ENCODE measurements at places on chromosomes 13 and 19. TPM values are rescaled to one million over a fixed set of nuclear protein-coding genes. Genes with fewer than 3 reads are reported as not detected.
A peak's percentile ranks its signal among the peaks of the same experiment; 100 is the strongest.

- H3K27me3 ChIP-seq: no peaks in the 10 kb centered on the region
- peak overlapping the region; percentile 34 for H3K27ac ChIP-seq
- peaks cover 3% of the 10 kb centered on the region for H3K4me1 ChIP-seq
- peak; percentile 54 for DNase-seq
- no peak overlapping the region for H3K4me3 ChIP-seq
Observed at GRCh38 chr19:34236035-34236987, 18.0 kb upstream of the GARRE1 start.

- no peaks in the 10 kb centered on the region for H3K27me3 ChIP-seq
- H3K4me3 ChIP-seq: peak overlapping the region; percentile 24
- H3K4me1 ChIP-seq: no peaks in the 10 kb centered on the region
- no peak for DNase-seq
Observed at GRCh38 chr19:18869023-18869618, 26.8 kb downstream of the CERS1 start.

GRCh38 chr13:23583491-23583890 is 13.3 kb downstream of the TNFRSF19 start:
- H3K36me3 ChIP-seq: no peaks in the 10 kb centered on the region
- no peaks in the 10 kb centered on the region for H3K27me3 ChIP-seq
- no peak overlapping the region for H3K4me3 ChIP-seq

Gene TIMM13
- 52.3 TPM for total RNA-seq

DNA sequence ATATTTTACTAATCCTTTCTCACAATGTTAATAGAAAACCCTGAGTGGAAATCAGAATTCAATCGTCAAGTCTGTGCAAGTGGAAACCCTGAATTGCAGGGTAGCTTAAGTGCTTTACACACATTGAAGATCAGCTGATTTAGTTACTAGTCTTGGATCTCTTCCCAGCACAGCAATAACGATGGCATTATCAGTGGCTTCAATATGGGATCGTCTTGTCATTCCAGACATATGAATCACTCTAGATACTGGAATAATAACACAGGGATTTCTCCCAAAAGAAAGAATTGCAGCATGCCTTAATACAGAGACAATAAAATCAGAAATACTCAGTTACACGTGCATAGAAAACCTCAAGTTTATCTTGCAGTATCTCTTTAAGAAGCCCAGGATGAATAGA is 12.6 kb upstream of the METTL21C start:
- H3K36me3 ChIP-seq: no peaks in the 10 kb centered on the region
- H3K4me3 ChIP-seq: no peak overlapping the region
- DNase-seq: no peak
- H3K27ac ChIP-seq: no peak overlapping the region

DNA sequence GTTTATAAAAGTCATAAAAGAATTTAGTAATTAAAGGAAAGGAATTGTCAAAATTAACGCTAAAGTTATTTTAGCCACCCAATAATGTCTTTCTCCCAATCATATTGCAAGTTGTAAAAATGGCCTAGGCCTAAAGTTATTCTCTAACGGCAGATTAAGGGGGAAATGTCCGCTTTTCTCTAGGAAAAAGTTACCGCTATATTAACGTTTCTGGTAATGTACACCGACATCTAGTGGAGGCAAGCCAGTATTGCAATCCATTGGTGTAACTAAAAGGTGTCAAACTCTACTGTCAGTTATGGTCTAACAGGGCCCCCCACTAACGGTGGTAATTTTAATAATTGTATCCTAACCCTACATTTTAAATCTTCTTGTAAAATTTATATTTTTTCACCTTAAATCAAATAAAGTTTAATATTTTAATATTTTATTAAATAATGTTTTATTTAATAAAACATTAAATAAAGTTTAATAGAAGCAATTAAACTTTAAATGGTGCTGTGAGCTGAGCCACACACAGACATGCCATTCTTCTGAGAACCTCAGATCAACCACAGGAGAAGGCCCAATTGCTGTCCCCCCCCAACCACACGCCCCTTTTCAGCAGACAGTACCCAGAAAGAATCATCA is 35.9 kb upstream of the ZSCAN5A start:
- no peak overlapping the region for H3K4me3 ChIP-seq
- no peaks in the 10 kb centered on the region for H3K36me3 ChIP-seq
- no peak overlapping the region for H3K27ac ChIP-seq
- no peaks in the 10 kb centered on the region for H3K27me3 ChIP-seq
- no peaks in the 10 kb centered on the region for H3K4me1 ChIP-seq
- peak; percentile 11 for DNase-seq

Gene NTF4
- 24.4 TPM for total RNA-seq

GRCh38 chr13:101893021-101893420 is 440.5 kb downstream of the ITGBL1 start:
- DNase-seq: no peak
- H3K36me3 ChIP-seq: no peaks in the 10 kb centered on the region
- H3K4me3 ChIP-seq: no peak overlapping the region
- H3K4me1 ChIP-seq: no peaks in the 10 kb centered on the region
- no peaks in the 10 kb centered on the region for H3K27me3 ChIP-seq
- H3K27ac ChIP-seq: no peak overlapping the region

Gene KLK2
- total RNA-seq: 3,344 TPM

Gene SSC5D
- 8.6 TPM for total RNA-seq

Data from prostate gland (tissue), 2 donors.